ENCODE measurements at places on chromosomes 7 and 10.

GRCh38 chr7:21412957-21413356 lies 14.9 kb upstream of the SP4 start:
- no peak for DNase-seq

DNA sequence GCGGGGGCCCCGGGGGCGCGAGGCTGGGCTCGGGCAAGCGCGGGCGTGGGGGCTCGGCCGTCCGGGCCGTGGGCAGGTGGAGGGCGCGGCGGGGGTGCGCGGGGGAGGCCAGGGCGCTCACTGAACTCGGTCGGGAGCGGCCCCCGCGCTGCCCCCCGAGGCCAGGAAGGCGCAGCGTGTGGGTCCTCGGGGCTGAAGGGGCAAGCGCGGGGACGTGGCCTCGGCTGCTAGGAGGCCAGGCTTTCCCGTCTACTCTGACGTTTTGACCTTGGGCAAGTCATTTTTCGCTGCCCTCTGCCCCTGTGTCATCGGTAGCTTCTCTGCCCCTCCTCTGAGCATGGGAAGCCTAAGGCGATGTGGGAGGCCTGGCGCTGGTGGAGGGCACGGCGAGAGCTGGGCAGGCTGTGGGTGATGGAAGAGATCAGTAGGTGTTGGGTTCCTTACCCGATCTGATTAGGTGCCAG lies 441 bp downstream of the FBH1 start:
- DNase-seq: peak; percentile 47

GRCh38 chr7:128826916-128827247 lies 3.3 kb upstream of the FLNC start:
- DNase-seq: no peak

- no peak for DNase-seq
Observed at GRCh38 chr7:42960762-42961161, 28.6 kb downstream of the MRPL32 start.

- DNase-seq: no peak
Observed at GRCh38 chr10:43943818-43944360, 295.2 kb upstream of the ZNF32 start.

- DNase-seq: no peak
Observed at GRCh38 chr10:78805176-78805575, 263.6 kb upstream of the ZMIZ1 start.

DNA sequence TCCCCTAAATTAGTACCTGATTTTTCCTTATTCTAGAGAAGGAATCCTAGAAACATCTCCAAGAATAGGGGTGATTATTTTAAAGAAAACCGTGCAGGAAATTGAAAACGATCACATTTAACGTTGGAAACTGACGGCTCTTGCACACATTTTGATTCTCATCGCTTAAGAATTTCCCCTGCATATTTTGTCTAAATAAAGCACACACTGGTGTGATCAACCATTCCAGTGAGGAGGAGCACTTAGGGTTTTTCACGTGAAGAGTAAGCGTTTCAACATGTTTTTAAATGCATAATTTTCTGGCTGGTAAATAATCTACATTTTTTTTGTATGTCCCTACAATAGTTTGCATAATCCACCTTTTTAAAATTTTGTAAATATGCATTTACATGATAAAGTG lies 229.7 kb upstream of the PFKP start:
- no peak for DNase-seq

- no peak for DNase-seq
Observed at GRCh38 chr10:97873569-97873968, 23.9 kb downstream of the GOLGA7B start.
